Stimulated activated CD4-positive, alpha-beta T cell treated with anti-CD3 and anti-CD28 coated beads, Interleukin-12 subunit alpha, Interleukin-12 subunit beta, amount 100 ng/mL, for 48 hours (primary cell): ENCODE measurements at places on chromosomes 13 and 19.

GRCh38 chr19:30309905-30310601 is 62.1 kb upstream of the ZNF536 start:
- no peak for DNase-seq

- no peak for DNase-seq
These were observed 19.9 kb upstream of the ACOD1 start for GRCh38 chr13:76928456-76928855.

DNA sequence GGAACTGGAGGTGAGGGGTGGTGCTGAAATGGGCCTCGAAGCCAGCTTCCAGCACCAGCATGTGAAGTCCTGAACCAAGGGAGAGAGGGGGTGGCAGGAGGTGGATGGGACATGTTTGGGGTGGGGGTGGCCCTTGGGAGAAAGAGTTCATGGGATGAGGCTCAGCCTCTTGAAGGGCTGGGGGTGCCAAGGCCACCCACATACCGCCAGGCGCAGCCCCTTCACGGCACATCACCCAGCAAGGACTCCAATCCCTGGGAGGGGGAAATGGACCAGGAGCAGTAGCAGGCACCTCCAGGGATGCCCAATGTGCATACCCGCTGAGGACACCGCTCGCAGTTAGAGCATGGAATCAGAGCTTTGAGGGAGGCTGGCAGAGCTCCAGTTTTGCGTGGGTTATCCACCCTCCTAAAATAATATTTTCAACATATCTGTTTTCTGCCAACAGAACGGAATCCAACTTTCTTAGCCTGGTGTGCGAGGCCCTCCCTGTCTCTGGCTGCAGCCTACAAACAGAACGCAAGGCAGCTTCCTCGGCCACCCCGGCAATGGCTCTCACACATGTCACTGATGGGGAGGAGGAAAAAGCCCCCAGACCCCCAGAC is 140.5 kb upstream of the VSTM2B start:
- no peak for DNase-seq

DNA sequence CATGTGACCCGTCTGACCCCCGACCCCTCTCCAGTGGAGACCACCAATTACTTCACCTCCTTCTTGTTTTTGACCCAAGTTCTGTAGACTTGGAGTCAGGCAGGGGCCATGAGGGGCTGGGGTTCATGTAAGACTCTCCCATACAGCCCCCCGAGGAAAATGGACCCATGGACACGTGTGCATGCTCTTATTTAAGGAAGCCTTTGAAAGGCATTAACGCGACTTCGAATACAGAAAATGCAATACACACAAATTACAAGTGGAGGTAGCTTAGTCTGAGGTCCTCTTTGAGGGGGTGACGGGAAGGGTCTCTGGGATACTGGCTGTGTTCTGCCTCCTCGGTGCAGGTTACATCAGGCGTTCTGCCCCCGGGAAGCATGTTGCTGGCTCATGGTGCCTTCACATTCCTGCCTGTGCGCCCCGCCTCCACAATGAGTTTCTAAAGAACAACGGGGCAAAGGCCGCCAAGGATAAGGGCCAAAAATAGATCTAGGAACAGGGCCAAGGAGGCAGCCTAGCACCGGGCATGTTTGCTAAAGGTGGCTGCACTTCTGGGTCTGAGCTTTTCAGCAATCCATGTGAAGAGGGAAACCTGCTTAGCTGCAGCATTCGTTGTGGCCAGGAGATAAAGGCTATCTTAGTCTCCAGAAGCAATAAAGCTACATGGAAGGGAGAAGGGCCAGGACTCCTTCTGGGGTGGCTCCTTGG is 54.5 kb downstream of the RAB20 start:
- DNase-seq, result no peak

- no peak for DNase-seq
These were observed 1005.1 kb downstream of the PCDH9 start for GRCh38 chr13:66225072-66225471.

DNA sequence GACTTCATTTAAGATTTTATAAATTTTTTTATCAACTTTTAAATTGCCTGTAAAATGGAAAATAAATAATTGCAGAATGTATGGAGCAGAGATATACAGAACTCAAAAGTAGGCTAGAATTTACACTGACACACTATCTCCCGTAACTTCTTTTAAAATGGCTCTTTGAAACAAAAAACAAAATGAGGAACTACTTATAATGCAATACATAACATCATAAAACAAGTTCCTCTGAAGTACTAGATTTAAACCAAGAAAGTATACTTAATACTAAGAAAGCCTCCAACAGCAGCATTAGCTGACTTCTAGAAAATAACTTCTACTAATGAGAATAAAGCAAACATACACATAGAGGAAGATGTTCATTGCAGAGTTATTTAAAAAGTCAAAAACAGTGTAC is 17.0 kb downstream of the RBM26 start:
- DNase-seq, result no peak

DNA sequence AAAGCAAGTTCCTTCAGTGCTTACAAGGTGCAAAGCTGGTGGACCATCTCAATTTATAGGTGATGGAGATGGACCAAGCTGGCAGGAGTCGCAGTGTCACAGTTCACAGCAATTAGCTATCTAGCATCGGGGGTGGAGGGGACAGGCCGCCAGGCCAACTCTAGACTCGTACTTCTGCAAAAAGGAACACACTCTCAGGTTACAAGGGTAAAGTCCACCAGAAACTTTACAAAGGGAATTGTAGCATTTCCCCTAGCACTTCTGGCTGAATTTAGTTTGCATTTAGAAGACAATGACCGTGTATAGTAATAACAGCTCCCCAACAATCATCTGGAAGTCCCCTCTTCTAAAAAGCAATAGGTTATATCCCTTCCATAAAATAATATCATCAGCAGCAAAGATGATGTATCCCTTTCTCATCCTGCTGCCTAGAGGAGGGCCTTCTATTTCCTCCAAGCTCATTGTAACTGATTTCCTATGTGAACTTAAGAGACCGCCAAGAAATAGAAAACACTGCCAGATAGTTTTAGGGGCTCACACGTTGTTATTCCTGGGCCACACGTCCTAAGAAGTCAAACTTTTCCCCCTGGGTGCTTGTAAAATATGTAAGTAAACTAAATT is 8.5 kb upstream of the DOCK9 start:
- DNase-seq, result no peak

DNA sequence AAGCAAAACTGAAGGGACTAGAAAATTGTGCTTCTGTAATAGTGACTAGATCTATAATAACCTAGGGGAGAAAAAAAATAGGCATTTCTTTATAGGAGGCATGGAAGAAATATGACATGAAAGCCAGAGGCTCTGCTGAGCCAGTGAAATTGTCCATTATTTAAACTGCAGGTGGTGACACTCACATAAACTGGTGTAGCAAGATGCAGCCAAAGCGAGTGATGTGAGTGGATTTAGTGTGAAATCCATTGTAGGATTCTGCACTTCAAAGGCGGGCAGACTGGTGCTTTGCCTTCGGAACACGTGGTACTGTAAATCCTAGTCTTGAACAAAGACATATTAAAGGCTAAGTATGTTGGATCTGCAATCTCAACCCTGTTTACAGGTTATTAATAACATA is 361.9 kb downstream of the TBC1D4 start:
- no peak for DNase-seq

- DNase-seq, result no peak
These were observed 1.5 kb downstream of the GAS6 start for GRCh38 chr13:113862191-113862930.

DNA sequence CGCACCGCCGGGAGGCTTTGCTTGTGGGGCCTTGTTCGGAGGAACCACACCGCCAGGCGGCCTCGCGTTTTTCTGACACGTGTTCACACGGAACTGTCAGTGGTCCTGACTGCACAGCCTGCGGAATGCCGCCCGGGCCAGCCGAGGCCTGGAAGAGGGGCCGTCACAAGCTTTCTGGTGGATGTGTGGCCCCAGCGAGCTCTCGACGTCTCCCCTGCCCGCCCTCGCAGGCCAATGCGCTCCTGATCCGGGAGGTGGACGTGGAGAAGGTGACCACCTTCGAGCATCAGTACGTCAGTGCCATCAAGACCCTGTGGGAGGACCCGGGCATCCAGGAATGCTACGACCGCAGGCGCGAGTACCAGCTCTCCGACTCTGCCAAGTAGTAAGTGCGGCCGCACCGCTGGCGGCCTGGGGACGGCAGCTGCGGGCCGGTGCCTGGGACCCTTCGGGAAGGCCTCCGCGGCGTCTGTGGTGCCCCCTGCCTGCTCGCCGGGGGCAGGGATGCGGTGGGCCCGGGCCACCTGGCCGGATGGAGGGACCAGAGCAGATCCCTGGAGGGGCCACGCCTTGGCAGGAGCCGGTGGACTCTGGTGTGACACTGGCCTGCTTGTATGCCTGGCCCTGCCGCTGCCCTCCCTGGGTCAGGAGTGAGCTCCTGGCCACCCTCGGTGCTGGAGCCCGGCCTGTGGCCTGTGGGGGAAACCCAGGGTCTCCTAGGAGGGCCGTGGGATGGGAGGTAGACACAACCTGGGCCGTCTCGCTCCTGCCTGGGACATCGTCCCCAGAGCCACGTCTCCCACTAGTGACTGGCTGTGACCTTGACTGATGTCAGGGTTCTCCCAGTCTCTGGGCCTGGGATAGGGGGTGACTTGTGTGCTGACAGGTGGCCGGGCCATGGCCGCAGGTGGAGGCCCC is 19.2 kb downstream of the GNA11 start:
- DNase-seq, result no peak

- no peak for DNase-seq
These were observed 12.8 kb downstream of the FUT6 start for GRCh38 chr19:5826531-5827341.

DNA sequence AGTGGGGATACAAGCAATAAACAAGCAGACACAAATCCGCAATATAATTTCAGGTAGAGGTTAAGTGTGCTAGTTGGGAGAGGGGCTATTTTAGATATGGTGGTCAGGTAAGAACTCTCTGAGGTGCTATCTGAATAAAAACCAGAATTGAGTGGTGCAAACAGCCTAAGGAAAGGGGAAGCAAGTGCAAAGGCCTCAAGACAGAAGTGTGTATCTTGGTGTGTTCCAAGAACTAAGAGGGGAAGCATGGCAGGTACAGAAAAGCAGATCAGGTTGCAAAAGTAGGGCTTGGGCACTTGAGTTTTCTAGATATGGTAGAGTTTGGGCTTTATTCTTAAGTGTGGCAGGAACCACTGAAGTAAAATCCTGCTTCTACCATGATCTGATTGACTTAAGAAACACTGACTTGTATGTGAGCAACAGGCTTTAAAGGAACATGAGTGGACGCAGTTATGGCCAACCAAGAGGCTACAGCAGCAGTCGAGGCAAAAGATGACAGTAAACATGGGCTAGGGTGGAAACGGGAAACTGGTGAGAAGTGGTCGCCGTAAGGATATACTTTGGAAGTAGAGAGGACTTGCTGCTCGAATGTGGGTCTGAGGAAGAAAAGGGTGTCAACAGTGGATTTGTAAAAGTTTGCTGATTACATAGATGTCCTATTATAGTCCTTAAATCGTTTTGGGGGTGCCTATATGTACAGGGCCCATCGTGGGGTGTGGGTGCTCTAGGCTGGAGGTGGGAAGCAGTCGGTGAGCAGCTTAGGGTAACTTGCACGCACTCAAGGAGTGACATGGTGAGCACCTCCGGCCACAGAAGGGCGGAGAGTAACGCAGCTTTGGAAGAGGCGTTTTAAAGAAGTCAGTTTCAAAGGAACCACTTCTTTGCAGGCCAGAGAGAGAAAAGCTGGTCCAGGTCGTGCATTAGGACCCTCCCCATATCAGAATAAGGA is 677 bp downstream of the TGDS start:
- peak; percentile 25 for DNase-seq

DNA sequence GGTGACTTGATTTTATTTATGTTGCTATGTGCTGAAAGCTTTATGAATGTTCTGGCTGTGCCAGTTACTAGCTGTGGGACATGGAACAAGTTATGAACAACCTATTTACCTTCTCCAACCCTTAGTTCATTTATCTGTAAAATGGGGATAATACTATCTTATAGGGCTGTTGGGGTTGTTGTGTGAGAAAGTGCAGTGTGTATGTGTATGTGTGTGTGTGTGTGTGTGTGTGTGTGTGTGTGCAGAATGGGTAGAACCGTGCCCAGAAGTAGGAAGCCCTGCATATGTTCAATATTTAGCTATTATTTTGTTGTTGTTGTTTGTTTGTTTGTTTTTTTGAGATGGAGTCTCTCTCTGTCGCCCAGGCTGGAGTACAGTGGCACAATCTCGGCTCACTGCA is 20.4 kb downstream of the ZSWIM9 start:
- no peak for DNase-seq

DNA sequence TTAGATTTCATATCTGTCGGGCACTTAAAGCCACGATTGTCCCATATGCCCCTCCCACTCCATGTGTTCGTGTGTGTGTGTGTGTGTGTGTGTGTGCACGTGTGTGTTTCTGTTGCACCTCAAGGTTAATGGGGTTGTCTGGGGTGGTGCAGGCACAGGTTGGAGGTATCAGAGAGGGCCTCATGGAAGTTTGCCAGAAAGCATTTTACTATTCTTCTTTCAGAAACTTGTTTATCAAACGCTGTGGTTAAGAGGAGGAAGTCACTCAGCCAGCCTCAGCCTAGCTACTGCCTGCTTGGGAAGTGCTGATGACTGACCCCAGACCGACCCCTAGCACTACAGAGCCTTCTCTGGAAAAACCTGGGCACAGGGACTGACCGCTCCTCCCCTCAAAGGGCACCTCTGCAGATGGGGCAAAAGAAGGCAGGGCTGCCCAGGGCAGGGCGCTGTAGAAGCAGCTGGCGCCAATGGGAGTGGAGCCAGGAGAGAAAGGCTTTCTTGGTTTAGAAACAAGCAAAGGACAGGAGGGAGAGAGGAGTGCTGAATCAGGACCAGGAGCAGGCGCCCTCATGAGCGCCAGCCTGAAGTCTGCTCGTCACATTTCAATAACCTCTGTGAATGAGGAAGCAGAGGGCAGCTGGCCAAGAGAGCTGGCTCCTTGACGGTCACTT is 3.9 kb downstream of the SIAH3 start:
- peak; percentile 6 for DNase-seq

DNA sequence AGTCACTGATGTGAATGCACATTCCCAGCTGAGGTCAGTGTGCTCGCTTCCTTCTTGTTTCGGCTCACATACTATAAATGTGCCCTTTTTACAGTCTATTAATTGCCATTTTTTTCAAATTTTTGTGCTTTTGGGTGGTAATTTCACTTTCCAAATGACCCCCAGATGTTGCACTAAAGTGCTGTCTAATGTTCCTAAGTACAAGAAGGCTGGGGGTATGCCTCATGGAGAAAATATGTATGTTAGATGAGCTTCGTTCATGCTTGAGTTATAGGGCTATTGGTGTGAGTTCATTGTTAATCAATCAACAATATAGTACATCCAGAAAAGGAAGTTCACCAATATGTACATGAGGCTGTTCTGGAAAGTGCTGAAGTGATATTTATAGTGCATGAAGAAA is 84.7 kb downstream of the KL start:
- DNase-seq, result no peak
